ENCODE measurements at places on chromosomes 11 and 22.

DNA sequence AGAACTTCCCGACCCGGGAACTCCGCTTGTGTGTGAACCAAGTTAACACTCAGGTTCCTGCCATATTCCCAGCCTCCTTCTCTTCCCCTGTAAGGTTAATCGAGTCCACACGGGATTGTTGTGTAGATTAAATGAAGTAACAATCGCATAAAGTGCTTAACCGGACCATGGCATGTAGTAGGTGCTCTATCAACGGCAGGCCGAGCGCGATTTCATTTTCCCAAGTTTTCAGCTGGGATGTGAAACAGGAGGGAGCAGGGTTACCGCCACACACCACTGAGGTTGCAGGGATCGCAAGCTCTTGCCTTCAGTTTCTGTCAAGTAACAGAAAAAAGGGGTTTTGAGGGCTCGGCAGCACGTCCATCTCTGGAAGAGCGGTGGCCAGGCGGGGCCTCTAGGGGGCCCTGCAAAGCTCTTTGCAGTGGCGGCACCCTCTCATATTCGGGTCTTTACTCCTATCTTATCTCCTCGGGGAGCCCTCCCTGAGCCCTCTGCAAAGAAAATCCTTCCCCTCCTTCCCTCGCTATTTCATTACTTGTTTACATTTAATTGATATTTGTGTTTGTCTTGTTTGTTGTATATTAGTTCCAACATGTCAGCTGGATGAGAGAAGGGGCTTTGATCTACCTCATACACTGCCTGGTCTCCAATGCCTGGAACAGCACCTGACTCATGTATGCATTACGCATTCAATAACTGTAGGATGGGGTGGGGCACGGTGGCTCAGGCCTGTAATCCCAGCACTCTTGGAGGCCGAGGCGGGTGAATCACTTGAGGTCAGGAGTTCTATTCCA lies 816 bp upstream of the PLEKHA7 start:
- no peak for DNase-seq

GRCh38 chr22:38649841-38650522 lies 6.2 kb downstream of the FAM227A start:
- no peak for DNase-seq

DNA sequence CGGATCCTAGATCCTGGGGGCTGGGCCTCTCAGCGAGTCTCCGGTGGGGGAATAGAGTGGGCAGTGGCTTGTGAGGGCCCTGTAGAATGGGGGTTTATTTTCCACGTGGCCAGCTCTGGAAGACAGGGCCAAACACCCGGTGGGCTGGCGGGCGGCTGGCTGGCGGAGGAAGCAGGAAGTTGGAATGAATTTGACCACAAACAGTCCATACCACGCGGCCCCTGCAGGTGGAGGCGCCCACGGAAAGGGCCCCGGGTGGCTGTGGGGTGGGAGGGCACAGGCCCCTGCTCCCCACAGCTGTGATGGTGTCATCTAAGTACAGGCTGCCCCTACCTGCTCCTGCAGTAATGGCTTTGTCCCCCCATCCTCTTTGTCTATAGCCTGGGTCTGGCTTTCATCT lies 15.1 kb downstream of the MCAT start:
- DNase-seq, result no peak

- DNase-seq, result no peak
Observed at GRCh38 chr11:44149651-44150050, 54.2 kb downstream of the EXT2 start.

GRCh38 chr22:46792841-46793261 lies 30.4 kb downstream of the TBC1D22A start:
- no peak for DNase-seq

DNA sequence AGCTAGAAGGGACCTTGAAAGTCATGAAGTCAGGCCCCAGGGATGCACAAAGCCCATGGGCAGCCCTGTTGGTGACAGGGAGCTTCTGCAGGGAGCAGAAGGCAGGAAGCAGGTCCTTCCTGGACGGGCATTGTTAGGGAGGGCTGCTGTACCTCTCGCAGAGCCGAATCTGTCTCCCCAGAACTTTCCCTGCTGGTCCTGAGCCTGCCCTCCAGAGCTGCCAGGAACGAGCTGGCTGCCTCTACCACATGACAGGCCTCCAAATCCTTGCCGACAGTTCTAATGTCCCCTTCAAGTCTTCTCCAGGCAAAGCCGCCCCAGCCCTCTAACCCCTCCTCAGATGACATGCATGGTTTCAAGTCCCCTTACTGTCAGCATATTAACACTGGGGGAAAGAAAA lies 20.1 kb downstream of the SYT7 start:
- DNase-seq, result no peak

DNA sequence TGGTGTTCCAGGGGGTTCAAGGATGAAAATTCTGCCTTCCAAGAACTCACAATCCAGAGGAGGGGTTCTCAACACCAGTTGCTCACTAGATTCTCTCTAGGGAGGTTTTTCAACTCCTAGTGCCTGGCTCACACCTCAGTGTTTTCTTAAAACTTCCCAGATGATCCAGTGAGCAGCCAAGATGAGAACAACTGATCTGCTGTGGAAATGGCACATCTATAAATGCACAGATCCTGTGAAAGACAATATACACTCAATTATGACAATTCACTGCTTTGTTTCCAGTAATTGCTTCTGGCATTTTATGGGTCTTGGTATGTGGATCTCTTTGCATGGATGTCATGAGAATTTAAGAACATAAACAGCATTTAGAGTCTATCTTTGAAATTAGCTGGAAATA lies 45.2 kb upstream of the PRSS23 start:
- DNase-seq, result no peak

DNA sequence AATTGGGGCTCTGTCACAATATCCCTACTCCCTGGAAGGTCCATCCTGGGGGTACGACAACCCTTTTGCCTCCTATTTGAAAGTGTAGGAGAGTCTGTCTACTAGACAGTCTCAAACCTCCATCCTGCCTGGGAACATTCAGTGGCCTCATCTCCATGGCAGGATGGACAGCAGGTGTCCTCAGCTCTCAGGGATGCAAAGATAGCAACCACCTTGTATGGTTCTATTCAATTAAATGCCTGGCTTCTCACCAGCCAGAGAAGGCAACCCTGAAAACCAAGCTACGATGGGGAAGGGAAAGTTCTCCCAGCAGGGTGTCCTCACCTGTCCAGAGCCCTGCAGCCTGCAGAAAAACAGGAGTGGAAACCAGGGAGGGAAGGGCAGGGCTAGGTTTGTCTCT lies 164.9 kb downstream of the MIAT start:
- no peak for DNase-seq

GRCh38 chr22:50581950-50582492 lies 628 bp downstream of the CHKB start:
- DNase-seq, result no peak

GRCh38 chr11:12721816-12722604 lies 47.8 kb downstream of the TEAD1 start:
- no peak for DNase-seq

DNA sequence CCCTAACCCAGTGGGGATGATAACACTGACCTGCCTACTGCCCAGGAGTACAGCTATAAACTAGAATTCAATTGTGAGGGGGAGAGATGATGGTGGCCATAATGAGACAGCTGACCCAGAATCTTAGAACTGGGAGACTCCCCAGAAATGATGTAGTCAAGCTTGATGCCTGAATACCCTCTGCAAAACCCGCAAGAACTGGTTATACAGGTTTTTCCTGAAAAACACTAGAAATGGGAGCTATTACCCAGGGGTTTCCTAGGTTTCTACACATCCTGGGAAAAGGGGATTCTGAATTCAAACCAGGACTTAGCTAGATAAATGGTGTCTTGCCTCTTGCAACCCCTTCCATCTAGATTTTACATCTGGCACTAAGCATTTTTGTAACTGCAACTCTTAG lies 113.8 kb upstream of the NARS2 start:
- no peak for DNase-seq

DNA sequence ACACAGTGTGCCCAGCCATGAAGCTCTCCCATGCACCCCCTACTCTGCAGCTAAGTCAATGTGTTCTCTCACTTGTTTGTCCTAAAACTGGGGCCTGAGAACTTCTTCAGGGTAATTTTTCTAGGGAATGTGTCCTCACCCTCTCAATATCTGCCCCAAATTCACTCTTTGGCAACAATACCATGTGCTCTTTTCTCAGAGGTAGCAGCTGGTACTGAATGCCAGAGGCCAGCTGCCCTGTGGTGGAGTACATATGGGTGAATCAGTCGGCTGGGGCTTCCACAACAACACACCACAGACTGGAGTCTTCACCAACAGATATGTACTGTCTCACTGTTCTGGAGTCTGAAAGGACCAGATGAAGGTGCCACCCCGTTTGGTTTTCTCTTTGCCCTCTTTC lies 97.7 kb upstream of the TOP3B start:
- no peak for DNase-seq

- no peak for DNase-seq
Observed at GRCh38 chr22:38815842-38816241, 21.9 kb upstream of the DNAL4 start.

GRCh38 chr11:39236916-39237315 lies 2222.5 kb downstream of the LRRC4C start:
- DNase-seq, result no peak

DNA sequence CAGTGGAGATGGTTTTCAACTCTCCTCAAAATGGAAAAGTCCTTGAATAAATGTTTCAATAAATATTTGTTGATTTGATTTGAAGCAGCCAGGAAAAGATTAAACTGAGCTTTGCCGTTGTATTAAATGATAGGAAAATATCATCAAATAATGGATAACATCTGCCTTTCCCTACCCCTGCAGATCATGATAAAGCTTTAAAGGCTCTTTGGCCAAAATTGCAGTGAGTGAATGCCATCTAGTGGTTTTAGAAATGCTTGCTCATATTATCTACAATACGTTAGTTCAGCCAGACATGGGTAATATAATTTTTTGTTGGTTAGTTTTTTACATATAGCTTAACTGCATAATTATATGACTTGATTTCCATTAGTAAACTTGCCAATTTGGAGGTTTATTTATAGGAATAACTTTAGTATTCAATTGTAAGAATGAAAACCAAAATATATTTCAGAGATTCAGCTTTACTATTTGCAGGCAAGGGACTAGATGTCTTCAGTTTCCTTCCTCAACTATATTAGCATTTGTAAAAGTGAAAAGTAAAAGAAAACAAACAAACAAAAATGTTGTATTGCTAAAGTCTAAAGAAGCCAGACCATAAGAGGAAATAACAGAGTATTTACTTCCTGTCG lies 159.2 kb downstream of the MSANTD4 start:
- DNase-seq, result peak; percentile 62

DNA sequence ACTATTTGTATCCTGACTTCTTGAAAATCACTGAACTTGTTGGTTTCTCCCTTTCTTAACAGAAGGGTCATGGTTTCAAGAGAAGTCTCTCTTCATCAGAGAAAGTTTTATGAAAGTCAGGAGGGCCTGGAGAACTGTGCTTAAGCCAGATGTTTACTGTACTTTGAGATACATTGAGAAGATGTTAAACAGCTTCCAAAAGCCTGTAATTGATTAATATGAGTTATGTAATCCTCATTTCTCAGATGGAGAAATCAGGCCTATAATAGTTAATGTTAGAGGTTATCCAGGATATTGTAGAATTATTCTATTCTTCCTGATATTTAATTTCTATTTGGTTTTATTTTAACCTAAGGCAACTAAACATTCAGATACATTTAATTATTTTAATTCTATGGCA lies 97.1 kb upstream of the RAG2 start:
- DNase-seq, result no peak

DNA sequence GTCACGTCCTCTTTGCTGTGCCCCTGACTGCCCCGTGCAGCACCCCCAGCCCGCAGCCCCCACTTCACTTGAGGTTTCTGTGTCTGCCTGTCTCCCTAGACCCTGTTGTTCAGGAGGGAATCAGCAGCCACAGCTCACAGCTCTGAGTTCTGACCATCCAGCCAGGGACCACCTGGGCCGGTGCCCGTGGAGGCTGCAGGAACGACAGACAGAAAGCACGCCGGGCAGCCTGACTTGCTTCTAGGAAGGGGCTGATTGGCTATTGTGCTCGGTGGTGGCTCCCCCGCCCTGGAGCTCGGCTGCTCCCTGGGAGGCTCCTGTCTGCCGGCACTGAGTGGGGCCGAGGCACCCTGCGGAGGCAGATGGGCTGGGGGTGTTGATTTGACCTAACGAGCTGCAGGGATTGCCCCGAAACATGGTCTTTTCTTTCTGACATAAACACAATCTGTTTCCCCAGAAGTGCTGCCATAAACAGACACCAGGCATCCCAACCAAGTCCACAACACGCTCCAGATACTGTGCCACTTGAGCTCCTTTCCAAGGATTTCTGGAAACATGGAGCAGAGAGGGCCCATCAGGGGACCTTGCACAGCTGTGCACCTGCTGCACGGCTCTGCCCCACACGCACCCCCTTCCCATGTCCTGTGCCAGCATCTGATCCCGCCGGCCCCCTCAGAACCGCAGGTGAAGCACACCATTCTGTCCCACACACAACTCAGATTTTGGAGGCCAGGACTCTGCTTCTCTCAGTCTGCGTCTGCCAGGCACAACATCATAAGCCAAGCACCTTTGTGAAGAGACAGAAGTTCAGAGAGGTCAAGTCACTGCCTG lies 855.9 kb downstream of the TBC1D22A start:
- no peak for DNase-seq

DNA sequence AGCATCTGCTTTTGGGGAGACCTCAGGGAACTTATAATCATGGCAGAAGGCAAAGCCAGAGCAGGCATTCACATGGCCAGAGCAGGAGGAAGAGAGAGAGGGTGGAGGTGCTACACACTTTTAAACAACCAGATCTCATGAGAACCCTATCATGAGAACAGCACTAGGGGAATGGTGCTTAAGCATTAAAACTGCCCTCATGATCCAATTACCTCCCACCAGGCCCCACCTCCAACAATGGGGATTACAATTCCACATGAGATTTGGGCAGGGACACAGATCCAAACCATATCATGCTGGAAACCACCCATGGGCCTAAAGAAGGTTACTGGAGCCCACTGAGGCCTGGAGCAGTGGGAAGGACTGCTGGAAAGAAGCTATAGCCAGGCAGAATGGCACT lies 66.9 kb upstream of the CHST1 start:
- DNase-seq, result no peak

DNA sequence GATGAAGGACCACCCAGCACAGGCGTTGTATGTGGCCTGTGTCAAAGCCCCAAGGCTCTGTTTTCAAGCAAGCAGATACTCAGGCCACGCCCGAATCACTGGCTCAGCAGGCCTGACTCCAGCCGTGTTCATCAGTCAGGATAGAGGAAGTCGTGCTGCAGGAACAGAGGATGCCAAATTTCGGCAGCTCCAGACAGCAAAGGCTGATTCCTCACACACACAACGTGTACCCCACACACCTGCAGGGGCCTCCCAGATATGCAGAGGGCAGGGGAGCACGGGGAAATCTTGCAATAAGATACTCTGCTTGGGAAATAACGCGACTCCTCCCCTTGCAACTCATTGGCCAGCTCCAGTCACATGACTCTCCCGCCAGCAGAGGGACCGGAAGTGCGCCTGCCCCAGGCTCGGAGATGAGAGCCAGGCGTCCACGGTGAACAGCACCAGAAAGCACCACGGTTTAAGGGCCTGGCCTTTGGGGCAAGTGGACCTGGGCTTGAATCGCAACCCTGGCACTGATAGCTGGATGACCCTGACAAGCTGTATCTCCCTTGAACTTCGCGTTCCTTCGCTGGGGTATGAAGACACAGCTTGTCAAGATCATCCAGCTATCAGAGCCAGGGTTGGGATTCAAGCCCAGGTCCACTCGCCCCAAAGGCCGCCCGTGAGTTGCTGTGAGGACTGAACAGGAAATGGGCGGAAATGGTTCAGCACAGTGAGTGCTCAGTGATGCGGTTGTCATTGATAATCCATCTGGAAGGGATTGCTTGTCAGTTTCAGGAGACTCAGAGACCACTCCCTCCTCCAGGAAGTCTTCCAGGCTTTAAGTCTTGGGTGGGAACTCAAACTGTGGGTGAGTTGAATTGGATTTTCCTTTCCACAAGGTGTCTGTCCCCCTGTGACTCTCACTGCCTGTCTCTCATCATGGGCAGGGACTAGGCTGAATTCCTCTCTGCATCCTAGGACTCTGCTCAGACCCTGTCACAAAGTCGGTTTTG lies 88.5 kb downstream of the MYEOV start:
- no peak for DNase-seq

Measured in fibroblast of skin of scalp (primary cell).